ENCODE measurements at places on chromosomes 4 and X. TPM values are rescaled to one million over a fixed set of nuclear protein-coding genes. Genes with fewer than 3 reads are reported as not detected.
A peak's percentile ranks its signal among the peaks of the same experiment; 100 is the strongest.

DNA sequence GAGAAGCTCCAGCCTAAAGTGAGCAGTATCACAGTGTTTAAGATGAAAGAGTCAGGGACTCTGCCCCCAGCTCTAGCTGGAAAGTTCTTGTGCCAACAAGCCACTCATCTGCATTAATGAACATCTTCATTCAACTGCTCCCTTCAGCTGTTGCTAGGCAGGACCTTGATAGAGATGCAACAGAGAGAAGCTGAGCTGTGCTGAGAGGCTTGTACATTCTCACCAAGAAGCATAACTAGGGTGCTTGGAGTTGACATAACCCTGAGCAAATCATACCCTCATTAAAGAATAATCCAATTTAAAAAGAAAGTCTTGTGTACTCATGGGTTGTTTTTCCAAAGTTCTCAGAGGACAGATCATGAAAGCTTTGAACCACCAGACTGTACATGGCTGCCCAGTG is 63.2 kb downstream of the ATXN3L start:
- DNase-seq, result no peak

DNA sequence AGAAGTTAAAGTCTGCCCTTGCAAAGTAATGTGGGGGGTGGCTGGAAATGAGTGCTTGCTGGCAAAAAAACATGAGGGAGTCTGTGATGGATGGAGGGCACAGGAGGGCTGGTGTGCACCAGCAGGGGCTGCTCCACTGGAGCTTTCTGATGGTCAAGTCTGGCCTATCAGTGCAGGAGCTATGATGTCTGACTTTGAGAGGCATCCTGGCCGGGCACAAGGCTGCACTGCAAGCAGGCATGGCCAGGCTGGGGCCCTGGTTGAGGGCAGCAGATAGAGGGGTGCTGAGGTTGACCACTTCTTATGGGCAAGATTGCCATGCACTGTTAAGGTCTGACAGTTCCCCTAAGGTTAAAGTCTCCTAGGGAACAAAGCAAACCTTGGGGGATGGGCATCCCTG is 1140.2 kb downstream of the FAM133A start:
- DNase-seq, result no peak

The PDLIM5 gene
- 55.9 TPM for total RNA-seq

GRCh38 chrX:10171249-10171648 is 14.5 kb downstream of the CLCN4 start:
- no peak for DNase-seq

- DNase-seq, result no peak
These were observed 2.0 kb downstream of the CPLX1 start for GRCh38 chr4:823761-824460.

DNA sequence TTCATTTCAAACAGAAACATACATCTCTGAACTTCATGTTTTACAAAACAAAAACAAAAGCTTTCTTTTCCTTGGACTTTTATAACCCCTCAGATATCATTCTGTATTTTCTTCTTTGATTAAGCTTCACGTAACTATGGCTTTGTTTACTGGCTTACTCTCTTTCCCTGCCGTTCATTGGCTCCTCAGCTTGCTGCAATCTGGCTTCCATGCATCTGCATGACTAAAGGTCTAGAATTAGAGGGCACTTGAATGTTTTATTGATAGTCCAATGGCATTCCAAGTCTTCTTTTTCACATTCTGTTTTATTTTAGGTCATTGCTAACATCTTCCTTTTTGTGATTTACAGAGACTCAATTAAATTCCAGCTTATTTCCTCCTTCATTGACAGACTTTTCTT is 487.6 kb downstream of the GRXCR1 start:
- DNase-seq, result no peak

DNA sequence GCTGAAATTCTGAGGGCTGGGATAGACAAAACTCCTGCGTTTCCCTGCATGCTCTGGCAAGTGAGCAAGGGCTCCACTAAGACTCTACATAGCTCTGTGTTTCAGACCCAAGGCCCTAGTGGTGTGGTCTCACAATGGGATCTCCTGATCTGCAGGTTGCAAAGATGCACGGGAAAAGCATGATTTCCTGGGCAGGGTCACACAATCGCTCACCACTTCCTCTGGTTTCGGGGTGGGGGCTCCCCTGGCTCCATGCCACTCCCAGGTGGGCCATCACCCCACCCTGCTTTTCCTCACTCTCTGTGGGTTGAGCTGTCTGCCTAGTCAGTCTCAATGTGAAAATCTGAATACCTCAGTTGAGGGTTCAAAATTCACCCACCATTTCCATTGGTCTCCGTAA is 111.5 kb downstream of the KLF8 start:
- DNase-seq, result no peak

- no peak for DNase-seq
These were observed 19.9 kb upstream of the AR start for GRCh38 chrX:67523932-67524331.

The ZNF157 gene
- total RNA-seq, result 0.48 TPM

DNA sequence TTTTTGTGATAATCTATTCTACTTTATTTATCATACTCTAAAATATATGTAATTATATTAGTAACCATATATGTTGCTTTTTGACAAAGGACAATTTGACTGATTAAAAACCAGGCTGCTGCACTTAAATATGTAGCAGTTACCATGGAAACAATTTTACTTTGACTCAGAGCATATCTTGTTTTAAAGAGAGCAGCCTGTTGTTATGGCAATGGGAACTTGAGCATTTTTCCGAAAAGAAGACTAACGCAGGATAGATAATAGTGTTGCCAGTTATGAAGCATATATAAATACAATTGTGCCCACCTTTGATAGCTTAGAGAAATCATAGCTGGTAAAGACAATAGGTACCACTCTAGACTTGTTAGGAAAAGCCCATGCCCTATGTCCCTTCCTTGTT is 283.0 kb downstream of the GASK1B start:
- DNase-seq, result no peak

DNA sequence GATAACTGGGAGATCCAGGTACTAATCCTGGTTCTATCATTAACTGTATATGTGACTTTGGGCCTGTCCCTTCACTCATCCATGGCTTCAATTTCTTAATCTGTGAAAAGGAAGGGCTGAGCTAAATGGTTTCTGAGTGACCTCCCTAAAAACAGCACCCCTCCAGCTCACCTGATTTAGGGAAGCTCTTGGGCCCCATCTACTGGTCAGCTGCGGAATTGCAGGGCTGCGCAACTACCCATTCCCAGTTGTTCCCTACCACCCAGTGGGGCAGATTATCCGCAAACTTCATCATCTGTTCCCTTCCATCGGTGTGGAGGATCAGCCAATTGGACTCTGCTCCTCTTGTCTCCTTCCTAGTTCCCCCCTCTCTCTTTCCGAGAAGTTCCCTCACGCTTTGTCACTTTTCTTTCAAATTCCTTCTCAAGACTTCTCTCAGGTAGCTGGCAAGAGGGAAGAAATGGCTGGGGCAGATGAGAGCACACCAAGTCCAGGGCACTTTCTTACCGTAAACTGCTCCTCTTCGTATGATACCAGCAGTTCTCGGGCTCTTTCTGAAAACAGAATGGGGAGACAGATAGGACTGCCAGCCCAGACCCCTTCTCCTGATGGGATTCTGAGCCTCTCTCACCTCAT is 5.8 kb downstream of the LAS1L start:
- DNase-seq, result peak; percentile 27

The LINC00632 gene
- total RNA-seq, result 0.48 TPM

GRCh38 chr4:54823616-54824015 is 165.9 kb downstream of the KIT start:
- no peak for DNase-seq

- DNase-seq, result no peak
These were observed 873.5 kb downstream of the PDHA2 start for GRCh38 chr4:96713271-96713850.

DNA sequence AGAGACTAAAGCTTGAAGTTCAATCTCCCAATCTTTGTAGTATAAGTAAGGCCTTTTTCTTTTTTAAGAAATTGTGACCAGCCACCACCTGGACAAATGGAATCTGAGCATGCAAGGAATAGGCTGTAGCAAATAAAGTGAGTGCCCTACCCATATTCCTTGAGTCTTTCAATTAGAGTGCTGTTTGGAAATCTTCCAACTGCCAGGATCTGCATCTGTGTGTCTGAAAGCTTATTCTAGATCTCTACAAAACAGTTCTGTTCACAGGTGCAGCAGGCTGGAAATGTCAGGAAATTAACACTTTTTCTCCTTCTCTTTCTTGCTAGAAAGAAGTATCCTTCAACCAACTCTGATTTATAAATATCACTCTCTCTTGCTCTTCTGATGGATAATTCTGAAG is 76.7 kb upstream of the NDST3 start:
- DNase-seq, result no peak

DNA sequence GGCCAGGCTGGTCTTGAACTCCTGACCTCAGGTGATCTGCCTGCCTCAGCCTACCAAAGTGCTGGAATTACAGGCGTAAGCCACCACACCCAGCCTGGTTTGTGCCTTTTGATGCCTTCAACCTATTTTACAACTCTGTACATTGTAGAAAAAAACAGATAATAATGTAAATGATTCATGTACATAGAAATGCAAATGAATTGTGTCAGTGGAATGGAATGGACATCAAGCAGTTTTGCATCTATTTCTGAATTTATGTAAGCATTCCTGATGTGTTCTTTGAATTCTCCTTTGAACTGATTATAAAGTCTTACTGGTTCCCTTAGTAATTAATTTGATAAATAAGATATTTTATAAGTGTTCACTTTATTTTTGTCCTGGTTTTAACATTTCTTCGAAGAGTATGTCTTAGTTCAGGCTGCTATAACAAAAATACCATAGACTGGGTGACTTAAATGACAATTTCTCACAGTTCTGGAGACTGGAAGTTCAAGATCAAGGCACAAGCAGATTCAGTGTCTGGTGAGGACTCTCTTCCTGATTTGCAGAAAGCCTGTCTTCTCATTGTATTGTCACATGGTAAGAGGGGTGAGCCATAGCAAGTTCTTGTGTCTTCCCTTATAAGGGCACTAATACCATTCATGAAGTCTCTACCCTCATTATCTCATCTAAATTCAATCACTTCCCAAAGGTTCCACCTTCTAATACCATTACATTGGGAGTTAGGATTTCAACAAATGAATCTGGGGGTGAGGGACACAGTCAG is 162.2 kb upstream of the S100G start:
- DNase-seq, result no peak

DNA sequence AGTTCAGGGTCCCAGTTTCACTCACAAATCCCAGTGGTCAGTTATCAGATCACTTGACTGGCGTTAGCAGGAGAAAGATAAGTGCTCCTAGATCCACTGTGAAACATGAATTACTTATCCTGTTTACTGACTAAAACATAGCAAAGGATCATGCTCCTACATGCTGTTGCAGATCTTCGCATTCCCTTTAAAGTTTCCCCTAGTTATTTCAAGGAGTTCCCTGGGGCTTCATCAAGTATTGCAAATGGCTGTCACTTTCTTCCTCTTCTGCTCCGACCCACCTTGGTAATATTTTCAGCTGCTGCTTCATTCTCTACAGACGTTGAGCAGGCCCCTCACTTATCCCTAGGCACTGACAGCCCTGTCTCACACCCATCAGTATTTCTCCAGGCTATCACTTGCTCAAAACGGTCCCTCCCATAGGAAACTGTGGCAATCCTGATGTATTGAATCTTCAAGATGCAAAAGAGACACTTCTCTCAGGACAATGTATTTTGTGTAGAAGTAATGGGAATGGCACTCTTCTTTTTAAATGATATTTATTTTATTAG is 466.0 kb downstream of the INPP4B start:
- no peak for DNase-seq

GRCh38 chrX:3204606-3205005 is 141.8 kb downstream of the MXRA5 start:
- no peak for DNase-seq

DNA sequence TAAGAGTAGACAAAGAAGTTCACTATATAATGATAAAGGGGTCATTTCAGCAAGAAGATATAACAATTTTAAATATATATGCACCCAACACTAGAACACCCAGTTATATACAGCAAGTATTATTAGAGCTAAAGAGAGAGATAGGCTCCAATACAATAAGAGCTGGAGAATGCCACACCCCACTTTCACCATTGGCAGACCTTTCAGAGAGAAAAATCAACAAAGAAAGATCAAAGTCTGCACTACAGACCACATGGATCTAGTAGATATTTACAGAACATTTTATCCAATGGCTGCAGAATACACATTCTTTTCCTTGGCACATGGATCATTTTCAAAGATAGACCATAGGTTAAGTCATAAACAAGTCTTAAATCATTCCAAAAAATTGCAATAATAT is 479.7 kb upstream of the DIAPH2 start:
- no peak for DNase-seq

DNA sequence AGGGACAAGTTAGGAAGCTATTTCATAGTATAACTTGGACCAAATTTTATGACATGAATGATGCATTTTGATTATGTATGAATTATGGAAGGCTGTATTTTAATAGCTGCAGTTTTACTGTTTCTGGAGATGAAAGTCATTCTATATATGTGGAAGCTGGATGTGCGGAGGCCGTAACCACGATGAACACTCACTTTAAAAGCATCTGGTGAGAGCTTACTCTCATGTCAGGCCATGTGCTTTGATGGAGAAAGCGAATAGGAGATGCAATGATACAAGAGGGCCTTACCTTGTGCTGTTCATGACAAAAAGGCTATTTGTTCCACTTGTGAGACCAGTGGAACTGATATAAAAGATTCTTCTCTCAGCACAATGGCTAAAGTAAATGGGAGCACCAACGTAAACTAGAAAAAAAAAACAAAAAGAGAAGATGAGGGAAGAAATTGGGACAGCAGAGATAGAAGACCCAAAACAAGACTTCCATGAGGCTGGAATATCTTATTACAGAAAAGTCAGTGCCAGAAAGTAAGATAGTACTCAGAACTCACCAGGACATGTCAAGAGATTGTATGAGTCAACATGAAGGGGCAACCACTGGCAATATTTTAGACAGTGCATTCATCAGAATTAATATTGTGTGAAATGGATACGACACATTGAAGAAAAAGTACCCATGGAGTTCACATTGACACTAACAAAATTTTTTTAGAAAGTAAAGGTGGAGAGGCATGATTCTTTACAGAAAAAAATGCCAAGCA is 63.3 kb upstream of the GAB1 start:
- DNase-seq, result no peak

DNA sequence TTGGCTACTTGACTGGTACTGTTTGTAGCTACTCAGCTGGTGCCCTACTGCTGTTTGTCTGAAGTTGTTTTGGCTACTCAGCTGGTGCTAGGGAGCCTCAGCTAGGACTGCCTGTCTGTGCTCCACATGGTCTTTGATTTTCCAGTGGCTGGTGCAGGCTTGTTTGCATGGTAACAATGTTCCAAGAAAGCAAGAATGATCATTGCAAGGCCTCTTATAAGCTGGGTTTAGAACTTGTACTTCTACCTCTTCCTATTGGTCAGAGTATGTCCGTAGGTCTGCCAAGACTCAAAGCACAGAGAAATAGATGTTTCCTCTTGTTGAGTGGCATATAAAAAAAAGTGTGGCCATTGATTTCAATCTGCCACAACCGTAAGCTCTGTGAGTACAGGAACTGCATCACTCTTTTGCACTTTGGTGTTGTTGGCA is 17.6 kb downstream of the NFKB1 start:
- DNase-seq, result peak; percentile 14

- no peak for DNase-seq
These were observed 69.6 kb downstream of the CD38 start for GRCh38 chr4:15847746-15848145.

GRCh38 chrX:24334461-24334860 is 20.6 kb upstream of the SUPT20HL2 start:
- peak; percentile 6 for DNase-seq

Data from RPMI7951 (cell line).